ENCODE measurements at places on chromosomes 12 and 14. TPM values are rescaled to one million over a fixed set of nuclear protein-coding genes. Genes with fewer than 3 reads are reported as not detected.

The GLT8D2 gene
- 17.9 TPM for total RNA-seq

- DNase-seq, result no peak
These were observed 79.9 kb downstream of the LLPH start for GRCh38 chr12:66050610-66051009.

The NANOG gene
- total RNA-seq, result 0.03 TPM

DNA sequence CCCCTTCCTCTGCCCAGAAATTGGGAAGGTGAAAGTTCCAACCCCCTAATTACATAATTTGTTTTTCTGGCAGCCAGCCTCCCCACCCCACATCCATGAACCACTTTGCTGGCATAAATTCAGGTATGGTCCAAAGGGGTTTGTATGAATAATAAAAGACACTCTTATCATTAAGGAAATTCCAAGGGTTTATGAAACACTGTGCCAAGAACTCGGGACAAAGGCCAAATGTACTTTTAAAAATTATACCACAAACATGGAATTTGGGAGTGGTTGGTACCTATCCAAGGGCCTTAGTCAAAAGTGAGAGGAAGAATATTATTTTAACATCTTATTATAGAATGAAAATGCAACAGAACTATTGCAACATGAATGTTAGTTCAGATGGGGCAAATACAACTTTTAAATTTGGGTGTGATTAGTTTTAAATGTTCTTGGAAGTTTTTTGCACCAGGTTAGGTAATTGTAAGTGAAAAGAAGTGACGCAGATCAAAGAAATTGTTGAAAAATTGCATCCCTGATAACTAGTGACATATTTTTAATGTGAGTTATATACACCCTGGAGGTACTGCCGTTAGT is 217.8 kb downstream of the TMEM117 start:
- peak; percentile 24 for DNase-seq

The KRT81 gene
- not detected for total RNA-seq

- DNase-seq, result no peak
These were observed 207.9 kb downstream of the SLC16A7 start for GRCh38 chr12:59803735-59804134.

DNA sequence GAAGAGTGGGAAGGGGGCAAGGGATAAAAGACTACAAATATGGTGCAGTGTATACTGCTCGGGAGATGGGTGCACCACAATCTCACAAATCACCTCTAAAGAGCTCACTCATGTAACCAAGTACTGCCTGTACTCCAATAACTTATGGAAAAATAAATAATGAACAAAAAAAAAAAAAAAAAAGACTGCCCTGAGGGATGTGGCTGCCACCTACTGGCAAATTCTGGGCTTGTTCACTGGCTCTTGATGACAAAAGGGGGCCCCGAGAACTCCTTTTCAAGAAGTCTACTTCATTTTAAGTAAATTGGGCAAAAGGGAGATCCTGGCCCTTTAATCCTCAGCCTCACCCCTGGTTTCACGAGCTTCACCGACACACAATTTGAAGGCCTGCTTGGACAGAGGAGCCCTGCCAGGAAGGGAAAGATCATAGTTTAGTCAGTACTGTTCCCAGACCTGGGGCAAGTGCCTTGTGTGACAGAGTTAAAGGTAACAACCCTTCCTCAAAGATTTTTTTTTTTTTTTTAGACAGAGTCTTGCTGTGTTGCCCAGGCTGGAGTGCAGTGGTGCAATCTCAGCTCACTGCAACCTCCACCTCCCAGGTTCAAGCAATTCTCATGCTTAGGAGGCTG is 26.1 kb upstream of the STAC3 start:
- peak; percentile 55 for DNase-seq

DNA sequence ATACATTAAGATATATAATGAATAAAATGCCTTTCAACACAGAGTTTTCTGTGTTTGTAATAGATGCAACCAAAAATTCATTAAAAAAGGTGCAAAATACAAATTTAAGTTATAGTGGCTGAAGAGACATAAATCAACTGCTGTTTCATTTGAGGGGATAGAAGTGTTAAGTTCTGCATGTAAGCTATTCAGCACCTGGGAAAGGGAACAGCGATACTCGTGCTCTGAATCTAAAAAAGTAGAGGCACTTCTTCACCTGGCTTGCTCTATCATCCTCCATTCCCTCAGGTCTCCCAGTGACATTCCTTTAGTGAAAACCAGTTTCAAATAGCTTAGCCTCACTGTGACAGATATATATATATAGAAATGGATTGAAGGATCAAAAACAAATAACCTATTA is 222.6 kb downstream of the ACSS3 start:
- peak; percentile 9 for DNase-seq

DNA sequence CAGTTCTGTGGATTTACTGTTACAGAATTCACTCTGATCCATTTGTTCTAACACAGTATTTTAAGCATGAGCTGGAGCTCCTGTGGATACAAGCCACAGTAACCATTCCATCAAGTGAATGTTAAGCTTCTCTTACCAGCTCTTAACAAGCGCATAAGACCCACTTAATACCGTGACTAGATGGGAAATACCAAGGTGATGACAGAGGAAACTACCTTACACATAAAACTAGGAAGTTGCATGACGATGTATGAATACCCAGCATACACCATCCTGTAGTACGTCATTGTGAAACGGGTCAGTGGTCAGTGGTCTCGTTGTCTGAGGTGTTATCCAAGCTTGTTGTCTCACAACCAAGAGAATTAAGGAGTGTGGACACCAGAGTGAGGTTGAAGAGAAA is 2.0 kb upstream of the GALC start:
- DNase-seq, result no peak

The AMN gene
- total RNA-seq, result 0.68 TPM
